Cortex of kidney (tissue), 1 donor: ENCODE measurements at places on chromosomes 6 and 20.

DNA sequence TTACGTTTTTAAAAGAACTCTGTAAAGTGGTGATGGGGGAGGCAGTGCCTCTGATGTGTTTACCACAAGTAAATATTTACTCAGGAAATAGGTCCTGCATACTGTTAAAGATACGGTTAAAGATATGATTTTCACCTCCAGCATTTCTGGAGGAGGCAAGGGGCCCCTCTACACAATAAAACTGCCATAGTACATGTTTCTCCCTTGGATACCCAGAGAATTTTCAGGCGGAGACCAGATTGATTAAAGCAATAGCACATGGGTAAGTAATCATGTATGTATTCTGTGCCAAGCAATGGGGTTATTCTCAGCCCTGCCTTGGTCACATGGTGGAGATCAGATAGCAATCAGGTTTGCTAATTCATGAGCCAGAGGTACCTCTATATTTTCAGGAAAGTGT lies 9.6 kb downstream of the RIPOR2 start:
- DNase-seq = no peak

- DNase-seq = no peak
These were observed 92.3 kb upstream of the ELOVL5 start for GRCh38 chr6:53441035-53441493.

GRCh38 chr20:24378661-24379483 lies 90.6 kb upstream of the SYNDIG1 start:
- no peak for DNase-seq

DNA sequence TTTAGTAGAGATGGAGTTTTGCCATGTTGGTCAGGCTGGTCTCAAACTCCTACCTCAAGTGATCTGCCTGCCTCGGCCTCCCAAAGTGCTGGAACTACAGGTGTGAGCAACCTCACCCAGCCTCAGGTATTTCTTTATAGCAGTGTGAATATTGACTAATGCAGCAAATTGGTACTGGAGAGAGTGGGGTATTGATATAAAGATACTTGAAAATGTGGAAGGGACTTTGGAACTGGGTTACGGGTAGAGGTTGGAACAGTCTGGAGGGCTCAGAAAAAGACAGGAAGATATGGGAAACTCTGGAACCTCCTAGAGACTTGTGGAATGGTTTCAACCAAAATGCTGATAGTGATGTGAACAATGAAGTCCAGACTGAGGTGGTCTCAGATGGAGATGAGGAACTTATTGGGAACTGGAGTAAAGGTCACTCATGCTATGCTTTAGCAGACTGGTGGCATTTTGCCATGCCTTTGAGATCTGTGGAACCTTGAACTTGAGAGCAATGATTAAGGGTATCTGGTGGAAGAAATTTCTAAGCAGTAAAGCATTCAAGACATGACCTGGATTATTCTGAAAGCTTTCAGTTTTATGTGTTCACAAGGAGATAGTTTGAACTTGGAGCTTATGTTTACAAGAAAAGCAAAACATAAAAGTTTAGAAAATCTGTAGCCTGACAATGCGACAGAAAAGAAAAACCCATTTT lies 127.2 kb downstream of the DTNBP1 start:
- DNase-seq = no peak

- DNase-seq = no peak
These were observed 3.8 kb upstream of the FKBP1A start for GRCh38 chr20:1396702-1397101.

GRCh38 chr6:81875782-81876293 lies 123.4 kb upstream of the TENT5A start:
- no peak for DNase-seq
